ENCODE measurements at places on chromosomes 13 and 19.

DNA sequence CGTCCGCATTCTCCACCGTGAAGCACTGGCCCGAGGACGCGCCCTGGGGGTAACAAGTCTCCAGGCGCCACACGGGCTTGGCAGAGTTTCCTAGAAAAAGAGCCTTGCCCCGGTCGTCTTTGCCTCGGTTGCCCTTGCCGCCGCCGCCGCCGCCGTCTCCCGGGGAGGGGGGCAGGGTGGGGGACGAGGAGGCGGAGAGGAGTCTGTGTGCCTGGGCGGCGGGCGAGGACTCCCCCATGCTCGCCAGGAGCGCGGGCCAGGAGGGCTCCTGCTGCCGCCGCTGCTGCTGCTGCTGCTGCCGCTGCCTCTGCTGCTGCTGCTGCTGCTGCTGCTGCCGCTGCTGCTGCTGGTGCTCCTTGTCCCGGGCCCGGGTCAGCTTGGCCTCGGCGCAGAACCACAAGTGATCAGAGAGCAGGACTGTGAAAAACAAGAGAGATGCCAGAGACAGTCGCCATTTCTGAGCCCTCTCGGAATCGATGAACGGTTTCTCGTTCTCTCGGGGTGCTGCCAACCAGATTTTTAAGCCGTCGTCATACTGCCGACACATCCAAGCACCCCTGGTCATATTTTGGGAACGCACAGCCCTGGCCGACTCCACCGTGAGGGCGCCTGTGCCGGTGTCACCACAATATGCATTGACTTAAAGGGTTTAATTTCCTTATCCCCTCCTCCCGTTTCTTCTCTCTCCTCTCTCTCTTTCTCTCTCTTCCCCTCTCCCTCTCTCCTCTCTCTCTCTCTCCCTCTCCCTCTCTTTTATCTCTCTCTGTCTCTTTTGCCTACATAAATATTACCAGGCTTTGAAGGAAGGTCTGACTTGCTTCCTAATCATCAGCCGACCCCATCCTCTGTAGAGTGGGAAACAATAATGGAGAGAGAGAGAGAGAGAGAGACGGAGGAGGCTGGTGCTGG is 349.1 kb downstream of the LIG4 start:
- DNase-seq: peak; percentile 83

GRCh38 chr13:26695891-26696311 is 64.7 kb downstream of the GPR12 start:
- no peak for DNase-seq

- no peak for DNase-seq
Measured at GRCh38 chr19:44640518-44640917, 3.2 kb upstream of the PVR start.

- no peak for DNase-seq
Measured at GRCh38 chr13:30725326-30726085, 9.8 kb upstream of the ALOX5AP start.

DNA sequence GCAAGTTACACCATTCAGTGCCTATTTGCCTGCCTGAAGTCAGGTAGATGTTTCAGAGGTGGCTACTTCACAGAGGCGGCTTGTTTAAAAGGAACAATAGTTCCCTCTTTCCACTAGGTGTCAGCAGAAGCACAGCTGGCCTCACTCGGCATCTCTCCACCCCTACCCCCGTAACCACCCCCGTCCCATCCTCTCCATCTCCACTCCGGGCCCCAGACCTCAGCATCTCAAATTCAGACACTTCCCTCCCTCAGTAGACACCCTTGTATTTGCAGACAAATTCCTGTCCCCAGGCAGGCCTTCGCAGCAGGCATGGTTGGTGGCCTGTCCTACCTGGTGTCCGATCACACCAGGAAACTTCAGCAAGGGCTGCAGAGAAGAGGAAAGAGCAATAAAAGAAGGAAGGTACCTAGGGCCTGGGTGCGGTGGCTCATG is 9.1 kb upstream of the DPP9 start:
- peak; percentile 19 for DNase-seq

- DNase-seq: no peak
Measured at GRCh38 chr13:31719214-31719613, 20.1 kb upstream of the RXFP2 start.

GRCh38 chr19:47370045-47370611 is 21.0 kb downstream of the DHX34 start:
- DNase-seq: no peak

DNA sequence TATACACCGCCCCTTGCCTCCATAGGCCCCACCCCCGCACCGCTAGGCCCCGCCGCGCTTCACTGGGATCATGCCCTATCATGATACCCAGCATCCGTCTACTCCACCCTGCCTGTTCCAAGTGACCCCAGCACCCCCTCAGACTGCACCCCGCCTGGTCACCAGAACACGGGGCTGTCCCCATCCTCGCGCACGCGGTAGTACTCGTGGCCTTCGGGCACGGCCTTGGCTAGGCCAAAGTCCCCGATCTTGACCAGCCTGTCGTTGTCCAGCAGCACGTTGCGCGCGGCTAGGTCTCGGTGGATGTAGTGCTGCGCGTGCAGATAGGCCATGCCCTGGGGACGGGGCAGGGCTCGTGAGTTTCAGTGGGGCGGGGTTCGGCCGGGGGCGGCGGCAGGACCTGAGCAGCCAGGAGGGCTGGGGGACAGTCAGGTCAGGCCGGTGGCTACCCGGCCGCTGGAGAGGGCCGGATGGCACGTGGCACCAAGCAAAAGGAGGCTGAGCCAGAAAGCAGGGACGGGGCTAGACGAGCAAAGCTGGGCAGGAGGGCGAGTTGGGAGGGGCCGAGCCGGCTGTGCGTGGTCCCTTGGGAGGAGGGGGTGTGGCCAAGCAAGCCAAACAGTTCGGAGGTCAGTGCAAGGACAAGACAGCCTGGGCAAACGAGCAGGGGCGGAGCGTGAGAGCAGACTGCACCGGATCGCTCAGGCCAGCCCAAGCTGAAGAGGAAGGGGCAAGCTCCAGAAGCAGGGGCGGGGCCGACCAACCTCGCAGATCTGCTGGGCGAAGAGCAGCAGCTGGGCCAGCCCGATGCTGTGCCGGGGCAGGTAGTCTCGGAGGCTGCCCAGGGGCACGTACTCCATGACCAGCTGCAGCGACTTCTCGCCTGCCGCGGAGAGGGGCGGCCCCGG is 13.6 kb upstream of the ICAM3 start:
- no peak for DNase-seq

DNA sequence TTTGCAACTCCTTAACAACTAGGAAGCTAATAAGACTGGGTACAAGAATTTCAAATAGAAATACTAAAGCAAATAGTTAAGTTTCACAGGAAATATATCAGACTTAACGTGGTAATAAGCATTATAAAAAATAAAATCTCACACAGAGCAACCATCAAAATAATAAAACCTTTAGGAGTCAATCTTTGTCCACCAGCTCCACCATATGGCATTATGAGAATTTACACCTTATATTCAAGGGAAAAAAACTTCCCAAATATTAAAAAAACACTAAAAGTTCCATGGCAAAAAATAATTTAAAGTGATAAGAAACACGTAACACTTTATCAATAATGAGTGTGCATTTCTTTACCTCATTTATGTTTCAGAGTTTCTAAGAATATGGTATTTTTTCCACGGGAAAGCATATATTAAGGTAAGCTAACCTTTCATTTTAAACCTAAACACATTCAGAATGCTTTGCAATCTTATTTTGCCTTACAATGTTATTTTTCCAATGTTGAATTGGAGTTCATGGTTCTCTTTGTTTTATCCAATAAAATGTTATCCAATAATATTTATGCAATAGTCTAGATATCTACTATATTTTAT is 423.2 kb upstream of the SGCG start:
- DNase-seq: no peak

DNA sequence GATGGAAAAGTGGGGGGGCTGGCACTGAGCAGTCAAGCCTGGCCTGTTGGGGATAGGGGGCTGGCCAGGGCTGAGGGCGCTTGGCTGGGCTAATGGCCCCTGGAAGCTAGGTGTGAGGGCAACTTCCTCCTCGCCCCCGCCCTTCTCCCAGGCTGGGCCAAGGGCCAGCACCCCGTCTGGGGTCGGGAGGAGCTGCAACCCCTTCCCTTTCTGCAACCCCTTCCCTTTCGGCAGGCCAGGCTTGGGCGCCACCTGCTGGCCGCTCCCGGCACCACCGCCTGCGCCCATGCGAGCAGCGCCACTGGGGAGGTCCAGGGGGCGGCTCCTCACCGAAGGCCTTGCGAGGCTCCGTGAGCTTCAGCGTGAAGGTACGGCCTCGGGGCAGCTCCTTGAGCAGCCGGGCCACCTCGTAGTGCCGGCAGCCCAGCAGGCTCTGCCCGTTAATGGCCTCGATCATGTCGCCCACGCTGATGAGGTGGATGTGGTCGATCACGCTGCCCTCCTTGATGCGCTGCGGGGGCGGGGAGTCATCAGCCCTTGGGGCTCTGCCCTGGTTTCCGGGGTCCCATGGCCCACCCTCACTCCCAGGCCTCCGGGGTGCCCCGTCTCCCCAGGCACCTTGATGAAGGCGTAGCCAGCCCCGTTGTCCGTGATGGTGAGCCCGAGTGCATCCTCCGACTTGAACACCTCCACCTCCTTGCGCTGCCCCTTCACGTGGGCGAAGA is 5.0 kb upstream of the PTGER1 start:
- DNase-seq: no peak

DNA sequence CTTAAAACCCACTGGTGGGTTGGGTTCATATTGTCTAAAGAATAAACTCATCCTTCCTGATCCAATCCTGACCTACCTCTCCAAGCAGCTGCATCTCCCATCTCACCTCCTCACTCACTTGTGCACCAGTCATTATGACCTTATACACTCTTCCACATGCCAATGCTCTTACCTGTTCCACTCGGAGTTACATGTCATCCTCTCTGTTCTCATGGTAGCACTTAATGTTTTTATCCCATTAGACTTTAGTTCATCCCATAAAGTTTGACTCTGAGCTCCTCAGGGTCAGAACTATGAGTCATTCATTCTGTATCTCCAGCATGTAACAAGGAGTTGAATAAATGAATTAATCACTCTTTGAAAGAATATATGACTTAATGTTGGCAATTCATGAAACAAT is 330.2 kb downstream of the KLF12 start:
- no peak for DNase-seq

DNA sequence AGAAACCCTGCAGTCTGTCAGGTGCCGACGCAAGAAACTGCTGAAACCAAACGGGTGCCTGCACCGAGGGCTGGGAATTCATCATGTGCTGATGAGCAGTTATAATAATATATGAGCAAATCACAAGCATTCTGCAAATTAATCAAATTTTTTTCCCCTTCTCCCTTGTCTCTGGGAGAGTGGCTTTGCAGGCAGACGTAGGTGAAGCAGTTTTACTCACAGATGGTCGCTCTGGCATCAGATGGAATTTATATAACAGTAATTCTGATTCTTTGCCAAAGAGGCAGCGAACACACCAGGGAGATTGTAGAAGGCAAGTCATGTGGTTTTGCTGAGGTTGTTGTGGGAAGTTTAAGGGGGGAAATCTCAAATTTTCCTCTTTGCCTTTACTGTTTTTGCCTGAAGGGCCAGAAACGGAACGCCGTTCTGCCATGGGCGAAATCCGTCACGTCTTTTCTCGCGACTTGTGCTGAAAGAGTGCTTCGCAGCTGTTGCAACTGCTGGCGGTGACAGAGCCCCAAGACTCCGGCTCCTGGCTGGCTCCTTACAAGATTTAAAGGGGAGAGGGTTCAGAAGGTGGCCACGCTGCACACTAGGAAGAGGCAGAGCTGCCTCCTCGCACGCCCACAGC is 320.1 kb downstream of the ZNF536 start:
- DNase-seq: no peak

- DNase-seq: no peak
Measured at GRCh38 chr13:19181621-19182485, at the start of gene TUBA3C. Gene TUBA3C, minus strand, starts transcription at chr13:19181824. Its CDS starts 77 bp downstream, at chr13:19181747.

- DNase-seq: no peak
Measured at GRCh38 chr13:97020194-97020593, 25.9 kb upstream of the OXGR1 start.

- DNase-seq: no peak
Measured at GRCh38 chr13:106329941-106330340, 205.5 kb downstream of the EFNB2 start.

DNA sequence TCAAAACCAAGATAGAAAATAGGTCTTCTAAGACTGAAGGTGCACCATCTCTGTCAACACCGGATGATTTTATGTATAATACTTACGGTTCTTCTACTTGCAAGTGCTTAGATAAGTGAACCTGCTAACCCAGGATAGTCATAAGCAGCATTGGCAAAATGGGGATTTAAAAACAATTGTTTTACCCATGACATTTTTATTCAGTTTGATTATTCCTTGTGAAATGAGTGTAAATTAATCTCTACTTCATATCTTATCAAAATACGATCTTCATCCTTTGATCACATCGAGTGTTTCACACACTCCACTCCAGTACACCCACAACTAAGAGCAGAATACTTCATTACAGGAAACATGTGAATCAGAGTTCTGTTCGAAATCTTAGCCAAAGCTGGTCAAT is 23.0 kb upstream of the MTRF1 start:
- no peak for DNase-seq

DNA sequence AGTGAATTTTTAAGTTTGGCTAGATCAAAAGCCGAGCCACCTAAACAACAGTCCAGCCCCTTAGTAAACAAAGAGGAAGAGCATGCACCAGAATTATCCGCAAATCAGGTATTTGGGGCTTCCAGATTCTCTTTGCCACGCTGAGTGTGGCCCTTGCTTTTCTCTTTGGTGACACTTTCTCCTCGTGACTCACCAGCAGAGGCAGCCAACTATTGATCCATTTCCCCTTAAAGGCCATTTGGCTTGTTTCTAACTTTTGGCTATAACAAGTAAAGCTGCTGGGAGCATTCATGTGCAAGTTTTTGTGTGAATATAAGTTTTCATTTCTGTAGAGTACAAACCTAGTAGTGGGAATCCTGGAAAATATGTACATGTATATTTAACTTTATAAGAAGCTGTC is 17.6 kb upstream of the WDR88 start:
- no peak for DNase-seq
